ENCODE measurements at places on chromosomes 2 and 18.

DNA sequence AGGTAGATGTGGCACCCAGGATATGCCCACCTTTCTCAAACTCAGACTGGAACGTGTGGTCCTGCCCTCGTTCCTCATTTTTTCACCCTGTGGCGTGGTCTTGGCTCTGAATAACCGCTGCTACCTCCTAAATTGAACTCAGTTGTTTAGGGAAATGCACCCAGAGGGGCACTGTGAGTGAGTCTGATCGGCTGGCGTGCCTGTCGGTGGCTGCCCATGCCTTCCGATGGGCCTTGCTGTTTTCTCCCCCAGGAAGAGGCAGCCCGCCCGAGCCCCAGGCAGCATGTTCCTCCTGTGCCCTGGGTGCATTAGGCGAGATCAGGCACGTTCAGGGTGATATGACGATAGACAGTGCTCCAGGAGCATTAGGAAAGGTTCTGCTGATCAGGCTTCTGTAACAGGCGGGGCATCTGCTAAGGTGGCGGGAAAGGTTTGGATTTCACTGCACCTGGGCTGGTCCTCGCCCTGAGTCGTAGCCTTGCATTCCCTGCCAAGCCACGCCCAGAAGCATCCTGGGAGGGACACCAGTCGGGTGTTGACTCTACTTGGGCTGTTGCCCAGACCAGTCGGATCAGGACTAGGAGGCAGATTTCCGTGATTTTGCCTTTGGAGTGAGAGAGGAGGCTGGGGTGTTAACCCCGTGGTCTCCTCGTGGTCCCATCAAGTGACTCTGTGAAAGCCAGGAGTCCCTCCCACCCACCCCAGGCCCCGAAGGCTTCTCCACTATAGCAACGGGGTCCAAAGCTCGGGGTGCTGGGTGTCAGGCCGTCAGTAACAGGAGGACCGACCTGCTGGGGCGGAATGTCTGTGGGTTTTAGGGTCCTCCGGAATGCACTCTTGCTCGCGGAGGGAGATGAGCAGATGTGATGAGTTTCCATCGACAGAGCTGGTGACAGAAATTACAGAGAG is 75.1 kb downstream of the SH3BP4 start:
- no peak for DNase-seq

DNA sequence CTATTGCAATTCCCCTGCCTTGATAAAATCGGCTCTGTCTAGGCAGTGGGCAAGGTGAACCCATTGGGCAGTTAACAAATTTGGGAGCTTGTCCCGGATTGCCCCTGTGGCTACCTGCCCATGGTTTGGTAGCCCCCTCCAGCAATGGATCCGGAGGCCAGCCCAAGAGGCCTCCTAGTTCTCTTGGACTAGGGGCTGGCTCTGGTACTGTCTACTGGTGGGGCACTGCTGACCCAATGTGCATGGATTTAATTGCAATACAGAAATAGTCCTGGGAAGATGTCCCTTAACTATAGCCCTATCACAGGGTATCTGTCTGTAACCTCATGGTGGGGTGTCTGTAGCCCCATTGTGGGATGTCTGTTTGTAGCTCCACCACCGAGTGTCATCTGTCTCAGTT is 37.5 kb upstream of the SH3RF3 start:
- no peak for DNase-seq

DNA sequence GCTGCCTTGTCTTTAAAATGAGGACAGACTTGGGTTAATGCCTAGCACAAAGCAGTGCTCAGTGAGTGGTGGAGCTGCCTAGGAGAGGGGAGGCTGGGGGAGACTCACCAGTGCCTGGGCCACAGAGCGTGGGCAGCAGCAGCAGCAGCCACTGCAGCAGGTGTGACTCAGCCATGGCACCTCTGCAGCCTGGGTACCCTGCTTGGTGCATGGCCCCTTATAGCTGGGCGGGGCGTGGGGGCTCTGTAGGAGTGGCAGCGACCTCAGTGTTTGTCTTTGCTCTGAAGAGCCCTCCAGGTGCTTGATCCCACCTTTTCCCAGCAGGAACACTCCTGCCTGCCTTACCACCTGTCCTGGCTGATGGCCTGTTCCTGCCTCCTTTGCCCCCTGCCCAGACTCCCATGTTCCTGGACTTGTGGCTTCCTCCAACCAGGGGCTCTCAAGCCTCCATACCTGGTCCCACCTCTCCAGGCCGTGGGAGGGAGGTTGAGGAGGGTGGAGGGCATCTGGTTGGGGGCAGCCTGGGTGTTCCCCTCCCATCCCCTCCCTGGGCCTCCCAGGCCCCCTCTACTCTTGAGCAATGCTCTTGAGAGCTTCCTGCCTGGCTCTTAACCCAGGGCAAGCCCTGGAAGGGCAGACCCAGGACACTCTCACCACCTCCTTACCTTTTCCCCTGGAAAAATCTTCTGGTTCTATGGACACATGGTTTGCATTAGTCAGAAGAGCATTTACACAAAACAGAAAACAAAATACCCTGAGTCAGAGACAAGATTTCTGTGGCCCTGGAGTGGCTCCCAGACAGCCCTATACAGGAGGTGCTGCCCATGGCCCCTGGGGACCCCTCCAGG is at the start of gene SFTPB:
SFTPB (minus strand) TSS at position 191 of the 848 bp plus-strand sequence; CDS start at position 175, 16 bp downstream.
- peak; percentile 35 for DNase-seq

- DNase-seq: no peak
These were observed 260.5 kb downstream of the TNS1 start for GRCh38 chr2:217742276-217742675.

- no peak for DNase-seq
These were observed 18.6 kb upstream of the GYPC start for GRCh38 chr2:126637386-126637785.

GRCh38 chr2:239249776-239250175 is 151.0 kb downstream of the HDAC4 start:
- DNase-seq: peak; percentile 33

DNA sequence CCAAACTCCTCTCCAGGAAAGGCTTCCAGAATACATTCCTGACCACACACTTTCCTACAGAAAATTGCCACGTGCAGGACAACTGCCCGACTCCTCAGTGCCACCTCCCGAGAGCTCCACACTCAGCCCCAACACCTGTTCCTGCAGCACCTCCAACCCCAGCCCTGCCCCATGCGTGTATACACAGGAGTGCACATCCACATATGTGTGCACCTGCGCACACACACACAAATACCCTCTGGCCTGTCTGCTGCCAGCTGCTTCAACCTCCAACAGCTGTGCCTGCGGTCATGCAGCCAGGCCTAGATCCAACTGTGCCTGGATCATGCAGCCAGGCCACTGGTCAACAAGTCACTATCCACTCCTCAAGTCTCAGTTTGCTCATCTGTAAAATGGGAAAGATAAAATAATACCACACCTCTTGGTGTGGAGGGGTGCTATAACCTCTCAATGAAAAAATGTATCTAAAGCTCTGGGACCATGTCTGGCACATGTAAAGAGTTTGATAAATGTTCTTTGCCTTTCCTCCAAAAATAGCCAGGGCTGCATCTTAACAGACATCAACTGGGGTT is 152.1 kb upstream of the ID2 start:
- DNase-seq: no peak

- DNase-seq: no peak
These were observed 74.4 kb upstream of the RNU4ATAC start for GRCh38 chr2:121456325-121456724.

DNA sequence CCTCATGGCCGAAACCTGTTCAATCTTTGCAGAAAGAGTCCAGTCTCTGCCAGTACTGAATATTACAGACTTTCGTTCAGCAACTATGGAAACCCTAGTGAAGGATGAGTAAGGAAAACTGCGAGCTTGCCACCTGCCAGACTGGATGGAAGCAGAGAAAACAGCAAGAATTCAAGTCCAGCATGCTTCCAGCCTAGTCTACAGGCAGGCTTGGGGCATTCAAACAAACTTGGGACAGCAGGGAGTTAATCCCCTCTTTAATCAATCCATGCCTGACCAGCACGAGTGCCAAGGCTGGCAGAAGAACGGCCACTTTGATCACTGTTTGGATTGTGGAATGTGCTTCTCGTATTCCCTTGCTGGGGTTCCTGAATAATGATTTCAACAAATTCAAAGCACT is 145.2 kb downstream of the EPHA4 start:
- no peak for DNase-seq

- DNase-seq: peak; percentile 42
These were observed 455 bp upstream of the AGAP1 start for GRCh38 chr2:235493402-235493774.

DNA sequence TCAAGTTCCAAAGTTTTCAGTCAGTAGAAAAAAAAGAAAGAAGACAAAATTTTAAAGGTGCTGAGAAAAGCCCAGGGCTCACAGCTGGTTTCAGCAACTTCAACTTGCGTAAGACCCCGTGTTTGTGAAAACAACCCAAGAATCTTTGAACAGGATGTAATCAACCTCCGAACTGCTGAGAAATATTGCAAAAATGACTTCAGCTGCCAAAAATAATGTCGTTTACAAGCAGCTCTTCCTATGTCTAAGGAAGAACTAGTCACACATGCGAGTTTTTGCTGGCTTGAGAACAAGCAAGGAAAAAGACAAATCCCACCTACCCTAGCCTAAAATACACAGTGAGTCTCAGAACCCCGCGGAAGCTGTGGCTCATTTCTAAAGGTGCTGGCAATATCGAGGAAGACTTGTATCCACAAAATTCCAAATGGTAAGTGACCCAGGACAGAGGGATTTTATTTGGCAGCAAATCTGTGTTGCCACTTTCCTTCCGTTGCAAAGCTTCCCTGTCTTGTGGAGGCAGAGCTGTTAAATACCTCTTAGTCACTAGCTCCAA is 59.8 kb upstream of the SLC8A1 start:
- no peak for DNase-seq

GRCh38 chr2:189088591-189089205 is 90.9 kb downstream of the COL5A2 start:
- no peak for DNase-seq

- DNase-seq: no peak
These were observed 22.2 kb downstream of the LANCL1 start for GRCh38 chr2:210454336-210454735.

- no peak for DNase-seq
These were observed 16.9 kb downstream of the KLHL41 start for GRCh38 chr2:169526451-169526850.

- no peak for DNase-seq
These were observed 407.1 kb downstream of the SPAG16 start for GRCh38 chr2:213691351-213691750.

DNA sequence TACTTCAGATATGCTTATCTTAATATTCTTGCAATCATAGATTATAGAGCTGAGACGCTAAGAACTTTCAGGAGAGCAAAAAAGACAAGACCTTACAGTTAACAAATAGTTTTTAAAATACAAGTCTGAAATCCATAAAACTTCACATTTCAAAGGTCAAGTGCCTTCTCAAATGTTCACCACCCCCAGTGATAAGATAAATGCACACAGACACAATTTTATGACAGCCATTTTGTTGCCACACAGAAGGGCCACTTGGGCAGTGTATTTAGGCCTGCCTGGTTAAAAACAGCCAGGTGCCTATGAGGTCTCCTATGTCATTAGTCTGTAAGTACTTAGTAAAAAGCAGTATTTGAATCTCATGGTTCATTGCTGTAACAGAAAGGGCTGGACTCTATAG is 8.1 kb upstream of the PSTPIP2 start:
- DNase-seq: no peak

- no peak for DNase-seq
These were observed 59.4 kb downstream of the STK39 start for GRCh38 chr2:168188002-168188401.

DNA sequence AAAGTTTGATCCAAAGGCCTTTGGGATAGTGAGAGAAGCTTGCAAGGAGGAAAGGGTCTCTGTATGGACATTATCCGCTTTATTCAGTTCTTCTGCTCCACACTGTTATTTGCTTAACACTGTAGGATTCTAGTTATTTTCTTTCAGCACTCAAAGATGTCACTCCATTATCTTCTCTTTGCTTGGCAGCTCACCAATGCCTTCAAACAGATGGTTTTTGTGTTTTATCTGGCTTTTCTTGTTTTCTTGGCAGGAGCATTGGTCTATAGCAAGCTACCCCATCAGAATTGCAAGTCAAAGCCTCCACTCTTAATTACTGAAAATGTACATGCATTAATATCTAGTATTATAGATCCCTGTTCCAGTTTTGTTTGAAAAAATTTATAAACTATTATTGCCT is 138.8 kb downstream of the EVA1A start:
- no peak for DNase-seq

DNA sequence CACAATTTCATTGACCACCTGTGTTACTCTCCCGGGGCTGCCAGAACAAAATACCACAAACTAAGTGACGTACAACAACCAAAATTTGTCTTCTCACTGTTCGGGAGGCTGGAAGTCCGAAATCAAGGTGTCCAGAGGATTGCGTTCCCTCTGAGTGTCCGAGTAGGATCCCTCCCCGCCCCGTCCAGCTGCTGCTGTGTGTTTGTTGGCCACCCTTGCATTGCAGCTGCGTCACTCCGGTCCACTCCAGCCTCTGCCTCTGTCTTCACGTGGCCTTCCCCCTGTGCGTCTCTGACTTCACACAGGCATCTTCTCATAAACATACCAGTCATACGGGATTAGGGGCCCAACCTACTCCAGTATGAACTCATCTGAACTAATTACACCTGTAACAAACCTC is 251.8 kb upstream of the SMIM21 start:
- DNase-seq: no peak

DNA sequence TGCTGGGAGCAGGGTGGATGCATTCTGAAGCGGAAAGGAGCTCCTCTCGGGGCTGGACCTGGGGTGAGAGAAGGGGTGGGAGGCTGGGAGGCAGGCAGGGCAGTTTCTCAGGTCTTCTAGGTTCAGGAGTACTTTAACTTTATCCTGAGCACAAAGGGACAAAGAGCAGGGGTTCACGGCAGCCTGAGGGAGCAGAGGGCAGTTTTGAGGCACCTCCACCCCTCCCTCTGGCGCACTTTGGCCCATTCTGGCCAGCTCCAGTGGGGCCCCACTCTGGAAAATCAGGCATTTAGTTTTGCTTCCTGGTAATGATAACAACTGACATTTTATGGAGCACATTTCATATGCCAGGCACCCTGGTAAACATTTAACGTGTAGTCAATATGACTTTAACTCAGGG is 14.3 kb downstream of the B3GNT7 start:
- DNase-seq: no peak

- no peak for DNase-seq
These were observed 54.5 kb downstream of the RBBP8 start for GRCh38 chr18:22987547-22988189.

DNA sequence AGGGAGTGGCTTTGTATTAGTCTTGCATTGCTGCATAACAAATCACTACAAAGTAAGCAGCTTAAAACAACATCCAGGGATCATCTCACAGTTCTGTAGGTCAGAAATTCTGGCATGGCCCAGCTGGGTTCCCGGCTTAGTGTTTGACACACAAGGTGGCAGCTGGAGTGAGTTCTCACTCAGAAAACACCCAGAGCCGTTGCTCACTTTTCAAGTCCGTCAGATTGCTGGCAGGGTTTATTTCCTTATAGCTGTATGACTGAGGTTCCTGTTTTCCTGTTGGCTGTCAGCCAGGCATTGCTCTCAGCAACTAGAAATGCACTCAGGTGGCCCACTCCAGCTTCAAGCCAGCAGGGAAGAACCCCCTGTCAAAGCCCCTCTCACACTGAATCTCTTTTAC is 324.1 kb downstream of the CCDC178 start:
- DNase-seq: peak; percentile 30

GRCh38 chr2:59312029-59312428 is 1070.9 kb upstream of the FANCL start:
- DNase-seq: no peak
